Glomerular endothelial cell (primary cell): ENCODE measurements at places on chromosomes 11 and 22. TPM values are rescaled to one million over a fixed set of nuclear protein-coding genes. Genes with fewer than 3 reads are reported as not detected.

GRCh38 chr22:37563153-37564081, 3.1 kb downstream of the CDC42EP1 start:
- DNase-seq, result no peak

DNA sequence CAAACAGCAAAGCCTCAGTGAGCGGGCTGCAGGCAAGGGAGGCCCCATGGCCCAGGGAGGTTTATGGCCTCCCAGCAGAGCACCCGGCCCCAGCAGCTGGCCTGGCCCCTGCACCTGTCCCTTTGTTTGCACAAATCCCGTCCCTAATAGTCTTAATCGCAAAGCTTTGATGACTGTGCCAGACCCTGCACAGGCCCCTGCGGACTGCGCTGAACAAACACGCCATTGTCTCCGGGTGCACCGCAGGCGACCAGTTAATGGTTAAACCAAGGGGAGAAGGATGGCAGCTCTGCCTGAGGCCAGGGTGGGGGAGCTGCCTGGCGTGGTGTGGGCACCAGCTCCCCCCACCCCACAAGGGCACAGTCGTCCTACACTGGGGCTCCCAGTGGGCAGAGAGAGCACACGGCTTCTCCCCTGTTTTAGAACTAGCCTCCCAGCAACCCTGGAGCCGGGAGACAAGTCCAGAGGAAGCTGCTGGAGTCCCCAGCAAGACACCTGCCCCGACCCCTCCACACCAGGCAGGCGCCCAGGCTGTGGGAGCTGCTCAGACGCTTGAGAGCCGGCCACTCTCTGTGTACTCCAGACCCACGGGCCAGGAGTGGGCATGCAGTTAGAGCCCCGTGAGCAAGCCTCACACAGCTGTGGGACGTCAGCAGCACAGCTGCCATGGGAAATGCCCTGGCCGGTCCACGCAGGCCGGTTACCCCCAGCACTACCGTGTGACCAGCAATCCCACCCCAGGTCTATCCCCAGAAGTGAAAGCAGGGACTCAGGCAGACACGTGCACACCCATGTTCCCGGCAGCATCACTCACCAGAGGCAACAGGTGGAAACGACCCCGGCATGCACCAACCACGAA, 39.7 kb upstream of the TH start:
- no peak for DNase-seq

DNA sequence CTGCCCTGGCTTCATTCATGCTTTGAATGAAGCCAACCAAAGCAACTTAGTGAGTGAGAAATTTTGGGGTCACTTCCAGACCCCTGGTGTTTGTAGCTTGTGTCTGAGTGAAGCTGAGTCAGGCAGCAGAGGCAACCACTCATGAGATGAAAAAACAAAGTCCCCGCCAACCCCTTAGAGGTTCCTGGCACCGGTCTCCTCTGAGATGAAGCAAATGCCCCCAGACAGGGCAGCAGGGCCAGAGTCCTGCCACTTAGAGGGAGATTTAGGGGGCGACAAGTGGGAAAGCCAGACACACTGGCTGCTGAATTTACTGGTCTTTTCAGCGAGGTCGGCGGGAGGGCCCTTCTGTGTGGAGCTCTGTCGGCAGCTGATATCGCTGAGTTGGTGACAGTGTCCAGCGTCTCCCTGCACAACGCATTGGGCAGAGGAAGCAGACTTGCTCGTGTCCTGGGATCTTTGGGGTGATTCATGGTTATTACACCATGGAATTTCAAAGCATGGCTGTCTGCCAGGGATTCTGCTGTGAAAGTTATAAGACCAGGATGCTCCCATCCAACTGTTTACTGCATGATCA, 482.6 kb downstream of the MIAT start:
- no peak for DNase-seq

DNA sequence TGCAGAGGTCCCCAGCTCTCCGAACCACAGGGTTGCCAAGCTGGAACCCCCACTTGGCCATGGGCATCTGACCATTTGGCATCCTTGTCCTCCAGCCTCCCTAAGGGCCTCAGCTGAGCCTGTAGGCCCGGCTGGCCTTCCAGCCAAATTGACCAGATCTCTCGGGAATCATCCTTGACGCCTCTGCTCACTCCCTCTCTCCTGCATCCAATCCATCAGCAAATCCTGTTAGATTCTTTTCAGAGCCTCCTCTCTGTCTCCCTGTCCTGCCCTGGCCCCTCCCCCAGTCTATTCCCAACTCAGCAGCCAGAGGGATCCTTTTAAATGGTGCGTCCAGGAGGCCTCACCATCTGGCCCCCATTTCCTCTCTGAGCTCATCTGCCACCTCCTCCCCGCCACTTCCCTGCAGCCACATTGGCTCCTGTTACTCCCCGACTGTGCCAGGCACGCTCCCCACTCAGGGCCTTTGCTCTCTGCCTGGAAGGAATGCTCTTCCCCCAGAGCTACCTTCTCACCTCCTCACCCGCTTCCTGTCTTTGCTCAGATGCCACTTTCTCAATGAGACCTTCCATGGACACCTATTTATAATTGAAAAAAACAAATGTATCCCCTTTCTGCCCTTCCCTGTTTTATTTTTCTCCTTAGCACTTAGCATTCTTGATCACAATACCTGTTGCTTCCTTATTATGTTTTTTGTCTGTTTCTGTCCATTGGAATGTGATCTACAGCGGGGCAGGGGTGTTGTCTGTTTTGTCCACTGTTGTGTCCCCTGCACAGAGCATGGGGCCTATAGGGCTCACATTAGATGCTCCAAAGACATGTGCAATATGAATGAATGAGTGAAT, 78.1 kb downstream of the NFAM1 start:
- no peak for DNase-seq

GRCh38 chr11:114315749-114316368, 19.7 kb downstream of the NNMT start:
- no peak for DNase-seq

GRCh38 chr11:120909676-120910416, 114.1 kb upstream of the TBCEL start:
- DNase-seq, result no peak

DNA sequence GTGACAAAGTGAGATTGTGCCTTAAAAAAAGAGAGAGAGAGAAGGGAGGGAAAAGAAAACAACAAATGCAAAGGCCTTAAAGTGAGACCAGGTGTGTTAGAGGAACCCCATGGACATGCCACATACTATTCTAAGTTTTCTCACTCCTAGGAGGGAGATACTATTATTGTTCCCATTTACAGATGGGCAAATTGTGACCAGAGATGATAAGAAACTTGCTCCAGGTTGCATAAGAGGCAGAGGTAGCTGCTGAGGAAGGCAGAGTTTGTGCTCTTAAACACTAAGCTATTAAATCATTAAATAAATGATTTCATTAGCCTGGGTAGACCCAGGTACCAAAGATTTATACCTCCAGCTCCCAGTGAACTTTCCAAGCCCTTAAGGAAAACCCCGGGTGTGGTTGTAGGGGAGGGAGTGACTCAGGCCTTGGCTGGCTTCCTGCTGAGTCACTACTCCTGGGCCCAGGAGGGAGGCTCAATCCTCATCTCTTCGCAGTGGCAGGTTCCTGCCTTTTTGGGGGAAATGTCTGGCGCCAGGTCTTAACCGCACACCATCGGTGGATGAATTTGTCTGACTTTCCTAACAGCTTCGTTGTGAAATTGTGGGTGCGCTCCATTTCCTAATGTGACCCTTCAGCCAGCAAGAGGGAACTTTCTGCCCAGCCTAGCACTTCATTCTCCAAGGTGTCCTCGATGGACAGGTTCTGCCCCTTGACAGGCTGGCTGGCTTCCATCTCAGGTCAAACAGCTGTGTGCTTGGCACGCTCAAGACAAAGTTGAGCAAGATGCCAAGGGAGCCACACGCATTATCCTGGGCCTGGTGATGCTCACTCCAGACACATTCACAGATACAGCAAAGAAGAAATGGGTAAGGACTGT, 33.4 kb upstream of the PTPRJ start:
- no peak for DNase-seq

GRCh38 chr11:22583963-22584492, 41.6 kb downstream of the FANCF start:
- no peak for DNase-seq

GRCh38 chr11:27497284-27497866, 9.2 kb downstream of the LIN7C start:
- DNase-seq, result no peak

GRCh38 chr11:64219354-64219684, 6.7 kb downstream of the TRPT1 start:
- DNase-seq, result no peak

DNA sequence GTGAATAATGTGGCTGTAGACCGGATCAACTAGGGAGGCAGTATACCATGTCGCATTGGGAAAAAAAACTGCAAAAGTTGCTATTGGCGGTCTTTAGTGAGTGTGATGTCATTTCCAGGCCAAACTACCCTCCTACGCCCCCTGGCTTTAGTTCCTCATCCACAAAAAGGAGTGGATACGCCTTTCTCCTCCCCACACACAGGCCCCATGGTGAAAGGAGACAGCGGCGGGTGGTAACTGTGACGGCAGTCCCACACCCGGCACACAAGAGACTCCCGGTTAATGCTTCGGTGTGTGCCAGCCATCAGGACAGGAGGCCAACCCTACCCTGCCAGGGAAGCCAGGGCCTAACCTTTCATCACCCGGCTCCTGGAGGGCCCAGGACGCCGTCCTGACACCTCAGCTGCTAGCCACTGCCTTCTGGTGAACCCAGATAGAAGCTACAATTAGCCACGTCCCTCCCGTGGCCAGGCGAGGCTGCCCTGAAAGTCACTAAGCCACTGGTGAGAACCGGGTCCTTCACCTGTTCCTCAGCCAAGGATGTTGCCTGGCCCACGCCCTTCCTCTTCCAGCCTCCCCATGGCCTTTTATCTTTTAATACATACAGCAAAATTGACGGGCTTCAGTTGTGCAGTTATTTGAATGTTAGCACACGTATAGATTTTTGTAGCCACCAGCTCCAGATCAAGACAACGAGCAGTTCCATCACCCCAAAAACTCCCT, 10.8 kb downstream of the TP53I11 start:
- DNase-seq, result no peak

DNA sequence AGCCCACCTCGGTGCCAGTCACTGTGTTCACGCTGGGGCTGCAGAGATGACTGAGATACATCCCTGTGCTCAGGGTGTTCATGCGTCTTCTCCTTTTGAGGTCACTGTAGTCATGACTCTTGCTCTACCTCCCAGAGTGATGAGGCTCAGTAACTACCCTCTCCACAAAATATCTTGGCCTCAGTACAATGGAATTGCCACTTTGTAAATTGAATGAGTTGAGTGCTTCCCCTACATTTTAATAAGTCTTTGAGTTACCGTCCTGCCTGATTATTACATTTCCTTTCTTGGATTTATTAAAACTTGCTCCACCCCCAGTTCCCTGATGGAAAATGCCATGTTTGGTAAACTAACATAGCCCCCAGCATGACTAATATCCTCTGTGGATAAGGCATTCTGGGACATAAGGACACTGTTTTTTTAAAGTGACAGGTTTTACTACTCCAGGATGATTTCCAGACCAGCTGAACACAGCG, 15.9 kb downstream of the PRSS23 start:
- peak; percentile 91 for DNase-seq

DNA sequence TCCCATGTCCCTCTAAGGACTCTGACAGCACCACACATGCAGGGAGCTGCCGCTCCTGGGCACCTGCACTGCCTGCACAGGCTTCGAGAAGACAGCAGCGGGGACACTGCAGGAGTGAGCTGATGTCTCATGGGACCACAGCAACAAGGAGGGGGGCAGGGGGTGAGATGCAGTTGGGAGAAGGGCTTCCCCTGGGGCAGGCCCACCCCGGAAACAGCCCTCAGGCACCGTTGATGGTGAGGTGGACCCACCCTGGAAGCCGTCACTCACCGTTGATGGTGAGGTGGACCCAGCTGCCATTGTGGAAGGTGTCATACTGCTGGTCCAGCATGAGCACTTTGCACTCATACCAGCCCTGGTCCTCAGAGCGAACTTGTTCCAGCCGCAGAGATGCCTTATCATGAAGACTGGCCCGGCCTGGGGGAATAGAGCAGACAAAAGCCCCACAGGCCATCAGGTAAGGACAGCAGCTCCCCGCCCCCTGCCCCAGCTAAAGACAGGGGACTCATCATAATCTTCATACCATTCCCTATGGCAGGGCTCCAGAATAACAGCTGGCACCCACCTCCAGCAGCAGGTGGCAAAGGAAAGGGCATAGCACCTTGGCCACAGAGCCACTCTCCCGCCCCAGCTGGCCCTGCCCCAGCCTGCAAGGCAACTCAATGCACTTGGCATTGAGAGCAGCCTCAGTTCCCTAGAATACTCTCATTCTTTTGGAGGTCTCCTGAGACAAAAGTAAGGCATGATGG, 12.6 kb downstream of the IGSF9B start:
- DNase-seq, result no peak

DNA sequence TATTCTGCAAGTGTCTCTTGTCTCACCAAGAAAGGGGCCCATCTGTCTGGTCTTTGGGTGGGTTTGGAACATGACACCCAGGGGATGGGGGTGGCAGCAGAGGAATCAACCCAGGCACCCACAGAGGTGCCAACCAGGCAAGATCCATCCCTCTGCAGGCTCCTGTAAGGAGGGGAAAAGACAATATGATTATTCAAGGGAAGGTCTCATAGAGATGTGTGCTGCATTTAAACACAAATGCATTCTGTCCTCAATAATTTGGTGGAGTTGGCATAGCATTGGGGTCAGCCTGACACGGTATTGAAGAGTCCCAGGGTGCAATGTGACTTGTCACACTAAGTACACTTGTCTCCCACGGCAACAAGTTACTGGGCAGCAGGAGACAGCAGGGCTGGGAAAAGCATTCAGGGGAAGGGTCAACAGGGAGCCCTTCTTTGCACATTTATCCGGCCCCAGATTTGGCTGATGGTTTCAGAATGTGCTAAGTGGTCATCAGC, 33.1 kb upstream of the SPON1 start:
- no peak for DNase-seq

DNA sequence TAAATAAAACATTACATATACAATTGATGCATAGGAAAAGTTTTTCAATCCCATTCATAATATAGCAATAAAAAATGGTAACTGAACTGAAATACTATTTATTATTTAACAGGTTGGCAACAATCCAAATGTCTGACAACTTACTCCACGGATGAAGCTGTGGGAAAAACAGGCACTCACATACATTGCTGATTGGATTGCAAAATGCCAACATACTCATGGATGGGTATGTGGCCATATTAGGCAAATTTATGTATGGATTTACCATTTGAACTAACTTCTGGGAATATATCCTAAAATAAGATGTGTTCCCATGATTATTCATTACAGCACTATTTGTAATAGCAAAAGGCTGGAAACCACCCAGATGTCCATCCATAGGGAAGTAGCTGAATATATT, 3.2 kb upstream of the BIRC2 start:
- DNase-seq, result no peak

GRCh38 chr11:16960250-16960649, 54.0 kb downstream of the PLEKHA7 start:
- no peak for DNase-seq

GRCh38 chr11:11668781-11669180, 47.0 kb upstream of the GALNT18 start:
- DNase-seq, result no peak

GRCh38 chr11:776561-777287, 563 bp downstream of the GATD1 start:
- DNase-seq, result no peak

The PRRG4 gene
- 0.44 and 0.88 TPM in 2 replicates for total RNA-seq

The ANO3 gene
- total RNA-seq, result 0.12 TPM in 1 of 2 replicates, not detected in the other

The LMO2 gene
- 47.8 and 67.6 TPM in 2 replicates for total RNA-seq

The OR51E2 gene
- total RNA-seq, result 0.06 TPM in 1 of 2 replicates, not detected in the other

The JAM3 gene
- total RNA-seq, result 108 and 138 TPM in 2 replicates

The CALCA gene
- not detected in 2 replicates for total RNA-seq

The VSIG2 gene
- 1.1 TPM in 1 of 2 replicates, not detected in the other for total RNA-seq
